ENCODE measurements at places on chromosomes 1 and 21.

DNA sequence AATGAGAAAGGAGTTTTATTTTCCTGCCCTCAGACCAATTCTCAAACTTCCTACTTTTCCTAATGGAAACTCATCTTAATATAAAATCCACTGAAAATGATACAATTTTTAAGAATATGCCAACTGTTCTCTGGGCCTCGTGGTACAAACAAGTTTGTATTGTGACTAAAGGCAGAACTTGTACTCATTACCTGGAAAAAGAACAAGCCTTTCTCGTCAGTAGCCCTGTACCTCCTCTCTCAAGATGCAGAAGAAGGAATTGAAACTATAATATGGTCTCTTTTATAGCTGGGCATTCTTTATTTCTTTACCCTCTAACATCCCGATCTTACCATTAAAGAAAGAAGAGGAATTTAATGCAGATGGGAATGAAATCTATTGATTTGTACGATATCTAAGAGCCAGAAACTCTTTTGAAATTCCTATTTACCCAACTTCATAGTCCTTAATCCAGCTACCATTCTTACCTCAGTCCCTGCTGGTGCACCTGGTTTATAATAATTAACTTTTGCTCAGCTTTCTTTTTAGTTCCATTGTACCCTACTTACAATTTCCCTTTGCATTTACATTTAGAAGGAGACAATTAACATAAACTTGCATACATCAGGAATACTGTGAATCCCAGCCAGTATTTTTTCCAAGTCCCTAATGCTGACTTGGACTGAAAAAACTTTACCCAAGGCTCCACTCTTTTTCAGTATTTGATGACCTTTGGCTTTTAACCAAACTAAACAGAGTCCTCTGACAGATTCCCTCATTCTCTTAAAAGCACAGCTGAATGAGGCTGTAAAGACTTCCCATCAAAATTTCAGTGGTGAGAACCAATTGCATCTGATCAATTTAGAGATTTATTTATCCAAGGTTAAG lies 1162.4 kb downstream of the BRINP3 start:
- no peak for DNase-seq

DNA sequence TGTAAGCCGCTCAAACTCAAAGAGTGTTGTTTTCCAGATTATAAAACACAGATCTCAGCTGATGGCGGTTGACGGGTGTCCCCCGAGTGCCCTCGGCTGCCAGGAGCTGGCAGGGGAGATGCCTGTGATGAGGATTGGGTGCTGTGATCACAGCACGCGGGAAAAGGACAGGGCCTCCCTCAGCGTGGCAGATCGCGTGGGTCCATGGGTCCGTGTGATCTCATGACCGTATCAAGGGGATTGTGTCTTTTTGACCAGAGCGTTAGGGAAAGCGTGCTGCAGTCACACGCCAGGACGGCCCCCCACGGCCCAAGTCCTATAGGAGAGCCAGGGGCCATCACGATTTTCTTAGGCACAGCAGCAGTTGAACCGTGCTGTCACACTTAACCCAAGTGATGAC lies 51.9 kb downstream of the PDE9A start:
- no peak for DNase-seq

- DNase-seq = no peak
Observed at GRCh38 chr21:45655124-45655523, 11.6 kb downstream of the PCBP3 start.

- no peak for DNase-seq
Observed at GRCh38 chr1:227951624-227952373, 4.1 kb upstream of the WNT9A start.

GRCh38 chr1:16247441-16247840 lies 10.5 kb upstream of the CPLANE2 start:
- DNase-seq = no peak

All from activated CD8-positive, alpha-beta memory T cell treated with anti-CD3 and anti-CD28 coated beads for 48 hours (primary cell).